Smooth muscle cell of the umbilical artery (primary cell): ENCODE measurements at places on chromosomes 16 and 17. TPM values are rescaled to one million over a fixed set of nuclear protein-coding genes. Genes with fewer than 3 reads are reported as not detected.

ADGRG3 gene
- not detected in 2 replicates for total RNA-seq

TPSG1 gene
- not detected in 2 replicates for total RNA-seq

CSHL1 gene
- total RNA-seq = not detected in 2 replicates

USH1G gene
- total RNA-seq = not detected in 2 replicates

ARL16 gene
- total RNA-seq = 17.8 and 19.4 TPM in 2 replicates

MT1M gene
- not detected in 2 replicates for total RNA-seq

IRX5 gene
- total RNA-seq = 0.60 and 2.7 TPM in 2 replicates

SAP30BP gene
- 41.9 and 72.0 TPM in 2 replicates for total RNA-seq

UQCRC2 gene
- 196 and 202 TPM in 2 replicates for total RNA-seq

THUMPD1 gene
- total RNA-seq = 76.4 and 80.2 TPM in 2 replicates

CCL3 gene
- total RNA-seq = not detected in 2 replicates

PPP1R27 gene
- total RNA-seq = 0.09 TPM in 1 of 2 replicates, not detected in the other

STX1B gene
- 0.59 and 2.8 TPM in 2 replicates for total RNA-seq

CSH2 gene
- not detected in 2 replicates for total RNA-seq

OTOA gene
- 0.09 TPM in 1 of 2 replicates, not detected in the other for total RNA-seq

LDAF1 gene
- total RNA-seq = 54.5 and 58.5 TPM in 2 replicates

ITPRIPL2 gene
- 38.3 and 56.3 TPM in 2 replicates for total RNA-seq

CIBAR2 gene
- not detected in 2 replicates for total RNA-seq

CCL13 gene
- total RNA-seq = 0.59 TPM in 1 of 2 replicates, not detected in the other

ATP6V0A1 gene
- 53.4 and 68.0 TPM in 2 replicates for total RNA-seq

SPN gene
- not detected in 2 replicates for total RNA-seq

CASKIN1 gene
- 0.30 and 0.92 TPM in 2 replicates for total RNA-seq

NPIPB6 gene
- total RNA-seq = 1.5 and 1.6 TPM in 2 replicates

QRICH2 gene
- total RNA-seq = 4.8 and 5.1 TPM in 2 replicates

TBX2 gene
- 30.0 and 32.3 TPM in 2 replicates for total RNA-seq

MYH2 gene
- under 0.01 and 0.97 TPM in 2 replicates for total RNA-seq

SLFN12 gene
- total RNA-seq = 28.2 and 31.5 TPM in 2 replicates

NACA2 gene
- total RNA-seq = not detected in 2 replicates

LDHD gene
- total RNA-seq = 1.8 and 3.3 TPM in 2 replicates

KRT33A gene
- not detected in 2 replicates for total RNA-seq

SLC16A13 gene
- total RNA-seq = 0.59 and 1.2 TPM in 2 replicates
